ENCODE measurements at places on chromosomes 12 and 14.

DNA sequence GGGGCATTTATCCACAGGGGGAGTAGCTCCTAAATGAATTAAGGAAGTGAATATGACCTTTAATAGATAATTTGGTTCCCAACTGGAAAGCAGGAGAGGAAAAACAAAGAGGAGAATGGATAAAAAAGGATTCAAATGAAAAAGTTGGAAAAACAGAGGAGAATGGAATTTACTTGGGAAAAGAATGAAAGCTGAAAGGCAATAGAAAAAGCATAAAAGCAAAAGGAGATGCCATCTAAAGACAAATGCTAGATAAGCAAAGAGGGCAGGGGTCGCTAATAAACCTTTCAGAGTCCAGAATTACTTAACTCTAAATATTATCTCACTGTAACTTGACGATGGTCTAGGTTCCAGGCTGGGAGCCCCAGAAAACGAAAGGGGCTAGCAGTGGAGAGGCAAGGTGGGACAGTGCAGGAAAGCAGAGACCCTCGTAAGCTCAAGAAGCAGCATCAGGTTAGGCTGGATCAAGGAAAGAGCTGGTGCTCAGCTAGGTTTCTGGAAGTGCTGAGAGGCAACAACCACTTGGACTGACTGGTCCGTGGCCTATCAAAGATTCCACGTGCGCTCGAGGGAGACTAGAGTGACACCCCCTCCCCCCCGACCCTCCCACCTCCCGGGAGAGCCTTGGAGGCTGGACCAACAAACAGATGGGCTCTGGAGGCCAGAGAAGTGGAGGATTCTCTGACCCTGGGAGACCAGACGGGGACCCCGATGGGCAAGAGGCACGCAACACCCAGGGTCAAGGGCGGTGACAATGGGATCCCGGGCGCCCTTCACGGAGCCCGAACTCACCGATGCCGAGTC, 1.2 kb downstream of the SLC2A13 start:
- DNase-seq: no peak

DNA sequence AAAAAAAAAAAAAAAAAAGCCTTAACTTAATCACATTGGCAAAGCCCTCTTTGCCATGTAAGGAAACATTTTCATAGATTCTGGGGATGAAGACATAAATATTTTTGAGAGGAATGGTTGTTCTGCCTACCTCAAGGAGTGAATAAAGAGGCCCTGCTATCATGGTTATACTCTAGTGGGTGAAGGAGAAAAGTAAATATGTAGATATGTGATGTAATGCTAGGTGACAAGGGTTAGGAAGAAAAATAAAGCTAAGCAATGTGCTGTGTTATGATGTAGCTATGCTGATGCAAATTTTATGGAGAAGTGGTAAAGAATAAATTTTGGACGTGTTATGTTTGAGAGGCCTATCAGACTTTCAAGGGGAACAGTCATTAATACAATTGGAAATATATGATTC, 80.1 kb upstream of the DUSP6 start:
- DNase-seq: no peak

DNA sequence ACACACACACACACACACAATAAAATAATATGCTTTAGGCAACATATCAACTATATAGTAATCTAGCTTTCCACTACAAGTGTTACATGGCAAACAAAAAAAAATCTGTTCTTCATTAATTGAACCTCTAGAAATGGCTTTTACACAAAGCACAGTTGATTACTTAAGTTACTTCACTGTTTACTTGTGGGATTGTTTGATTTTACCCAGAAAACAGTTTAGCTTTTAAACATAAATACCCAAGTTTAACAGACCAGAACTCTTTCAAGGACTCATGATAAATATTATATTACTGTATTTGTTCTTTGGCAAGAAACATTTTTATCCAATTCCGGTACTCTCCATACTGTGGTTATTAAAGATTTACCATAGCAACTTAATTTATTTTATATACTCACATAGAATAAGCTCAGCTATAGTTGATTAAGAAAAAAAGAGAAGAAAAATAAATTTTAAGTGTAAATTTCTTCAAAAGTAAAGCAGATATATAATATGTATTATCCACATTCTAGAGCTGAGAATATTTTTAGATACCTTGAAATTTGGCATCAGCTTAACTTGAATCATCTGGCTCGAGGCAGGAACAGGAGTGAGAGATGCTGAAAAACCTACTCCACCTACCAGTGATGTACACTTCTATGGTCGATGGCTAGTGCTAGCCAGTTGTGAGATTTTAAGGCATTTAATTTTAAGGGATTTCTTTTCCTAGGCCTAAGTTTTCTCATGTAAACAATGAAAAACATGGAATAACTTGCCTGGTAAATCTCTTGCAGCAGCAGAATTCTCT, 126.0 kb downstream of the BTG1 start:
- DNase-seq: no peak

GRCh38 chr14:23555533-23555881, 564 bp upstream of the THTPA start:
- no peak for DNase-seq

DNA sequence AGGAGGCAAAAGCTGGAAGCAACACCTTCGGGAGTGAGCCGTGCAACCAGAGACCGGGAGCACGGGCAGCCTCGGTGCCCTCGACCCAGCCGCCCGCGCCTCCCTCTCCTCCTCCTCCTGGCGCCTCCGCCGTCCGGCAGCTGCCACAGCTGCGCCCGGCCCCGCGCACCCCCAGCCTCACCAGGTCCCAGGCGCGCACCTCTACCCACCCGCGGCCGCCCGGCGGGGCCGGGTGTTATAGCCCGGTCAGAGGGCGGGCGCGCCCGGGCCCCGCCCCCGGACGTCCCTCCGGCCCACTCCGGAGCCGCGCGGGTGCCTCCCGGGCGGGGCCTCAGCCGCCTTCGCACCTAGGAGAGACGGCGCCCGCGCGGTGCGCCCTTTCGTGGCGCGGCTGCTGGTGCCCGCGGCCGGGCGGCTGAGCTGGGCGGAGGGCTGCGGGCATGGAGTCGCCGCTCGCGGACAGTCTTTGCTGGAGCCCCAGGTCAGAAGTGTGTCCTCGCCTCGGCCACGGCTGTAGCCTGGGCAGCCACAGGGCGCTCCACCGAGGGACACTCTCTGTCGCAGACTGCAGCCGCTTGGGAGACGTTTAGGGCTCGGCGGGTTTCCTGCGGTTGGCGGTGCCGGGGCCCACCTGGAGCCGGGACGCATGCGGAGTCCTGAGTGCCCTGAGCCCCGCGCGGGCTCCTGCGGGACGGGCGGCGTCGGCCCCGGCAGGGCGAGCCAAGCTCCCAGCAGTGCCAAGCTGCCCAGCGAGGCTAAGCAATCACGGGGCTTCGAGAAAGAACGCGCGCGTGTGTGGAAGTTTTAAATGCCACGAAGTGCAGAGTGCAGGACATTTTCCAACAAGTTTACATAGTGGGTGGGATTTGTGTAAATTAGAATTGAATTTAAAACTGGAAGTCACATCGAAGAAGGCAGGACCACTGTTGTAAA, at the start of gene CPM:
CPM (minus strand) TSS at position 211 of the 933 bp plus-strand sequence. CDS start 334 bp downstream, outside the sequence.
- DNase-seq: no peak

- no peak for DNase-seq
These were observed 400.9 kb downstream of the SNAPC1 start for GRCh38 chr14:62162998-62163589.

- DNase-seq: no peak
These were observed 7.3 kb upstream of the RCOR1 start for GRCh38 chr14:102584871-102585869.

DNA sequence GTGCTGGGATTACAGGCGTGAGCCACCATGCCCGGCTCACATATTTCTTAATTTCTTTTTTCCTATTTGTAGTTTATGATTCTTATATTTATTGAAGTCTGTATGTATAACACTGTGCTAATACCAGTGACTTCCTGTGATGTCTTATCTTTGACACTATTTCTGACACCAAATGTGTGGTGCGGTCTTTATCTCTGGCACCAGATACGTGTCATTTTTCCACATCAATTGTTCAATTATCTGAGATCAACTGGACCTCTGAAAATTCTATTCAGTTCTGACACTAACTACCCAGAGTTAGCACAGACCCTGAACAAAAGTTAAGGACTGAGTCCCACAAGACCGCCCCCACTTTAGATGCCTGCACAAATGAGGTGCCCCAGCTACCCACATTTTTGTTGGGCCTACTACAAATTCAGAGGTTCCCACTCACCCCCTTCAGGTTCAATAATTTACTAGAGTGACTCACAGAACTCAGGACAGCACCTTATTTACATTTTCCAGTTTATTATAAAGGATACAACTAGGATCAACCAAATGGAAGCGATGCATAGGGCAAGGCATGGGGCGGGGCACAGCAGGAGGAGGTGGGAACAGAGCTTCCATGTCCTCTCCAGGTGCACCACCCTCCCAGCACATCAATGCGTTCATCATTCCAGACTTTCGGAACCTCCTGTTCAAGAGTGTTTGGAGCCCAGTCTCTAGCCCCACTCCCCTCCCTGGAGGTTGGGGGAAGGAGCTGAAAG, 11.6 kb upstream of the SRSF9 start:
- no peak for DNase-seq

- no peak for DNase-seq
These were observed 99.9 kb downstream of the TMTC3 start for GRCh38 chr12:88241862-88242570.

- DNase-seq: peak; percentile 76
These were observed 30.7 kb downstream of the P2RX4 start for GRCh38 chr12:121240484-121241101.

GRCh38 chr12:40957417-40957816, 230.7 kb upstream of the PDZRN4 start:
- DNase-seq: no peak

DNA sequence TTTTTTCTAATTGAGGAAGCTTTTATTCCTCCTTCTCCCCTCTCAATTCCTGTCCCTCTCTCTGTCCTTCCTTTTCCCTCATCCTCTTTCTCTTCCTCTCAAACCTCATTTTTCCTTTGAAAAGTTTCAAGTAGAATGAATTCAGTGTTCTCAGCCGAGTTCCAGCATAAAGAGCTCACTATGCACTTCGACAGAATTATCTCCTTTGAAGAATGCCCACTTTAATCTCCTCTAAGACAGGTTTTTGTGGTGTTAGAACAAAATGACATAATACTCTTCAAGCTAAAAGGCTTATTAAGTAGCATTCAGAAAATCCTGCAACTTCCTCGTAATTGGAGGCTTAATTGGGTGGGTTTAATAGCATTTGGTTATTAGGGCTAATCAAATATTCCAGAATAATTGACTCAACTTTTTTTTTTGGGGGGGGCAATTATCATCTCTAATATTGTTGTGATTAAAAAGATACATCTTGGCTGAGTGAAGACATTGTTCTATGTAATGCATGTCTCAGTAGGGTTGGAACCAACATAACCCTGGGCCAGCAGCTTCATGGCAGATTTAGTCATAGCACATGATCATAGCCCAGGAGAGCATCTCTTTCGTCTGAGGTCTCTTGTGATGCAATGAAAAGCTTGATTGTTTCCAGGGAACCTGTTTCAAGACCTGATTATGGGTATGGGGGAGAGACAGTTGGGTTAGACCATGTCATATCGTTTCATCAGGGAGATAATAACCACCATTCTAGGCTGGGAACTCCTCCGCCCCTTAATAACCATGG, 25.0 kb upstream of the SLC24A4 start:
- no peak for DNase-seq

- no peak for DNase-seq
These were observed 17.7 kb upstream of the SPTSSA start for GRCh38 chr14:34479694-34480093.

GRCh38 chr12:27472604-27473003, 26.1 kb downstream of the SMCO2 start:
- no peak for DNase-seq

GRCh38 chr12:122889761-122890520, 6.0 kb downstream of the VPS37B start:
- no peak for DNase-seq

DNA sequence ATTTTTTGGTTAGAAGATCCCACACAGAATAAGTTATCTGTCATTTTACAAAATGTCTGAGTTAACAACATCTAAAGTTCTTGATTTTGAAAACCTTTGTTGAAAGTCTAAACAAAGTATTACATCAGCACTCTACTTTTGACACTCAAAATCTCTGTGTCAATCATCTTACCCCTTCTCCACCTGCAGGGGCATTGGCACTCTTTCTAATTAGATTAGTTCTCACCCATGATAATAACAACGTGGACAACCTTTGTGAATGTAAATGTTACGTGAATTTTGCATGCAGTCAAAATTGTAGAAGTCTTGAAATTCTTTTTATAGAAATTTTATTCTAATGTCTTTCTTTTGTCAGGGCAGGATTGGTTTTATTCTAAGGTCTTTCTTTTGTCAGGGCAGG, 33.5 kb upstream of the PPFIA2 start:
- no peak for DNase-seq

- DNase-seq: no peak
These were observed 561.3 kb downstream of the C12orf50 start for GRCh38 chr12:87467936-87468335.

- DNase-seq: no peak
These were observed 16.4 kb upstream of the RNASE4 start for GRCh38 chr14:20667957-20668356.

DNA sequence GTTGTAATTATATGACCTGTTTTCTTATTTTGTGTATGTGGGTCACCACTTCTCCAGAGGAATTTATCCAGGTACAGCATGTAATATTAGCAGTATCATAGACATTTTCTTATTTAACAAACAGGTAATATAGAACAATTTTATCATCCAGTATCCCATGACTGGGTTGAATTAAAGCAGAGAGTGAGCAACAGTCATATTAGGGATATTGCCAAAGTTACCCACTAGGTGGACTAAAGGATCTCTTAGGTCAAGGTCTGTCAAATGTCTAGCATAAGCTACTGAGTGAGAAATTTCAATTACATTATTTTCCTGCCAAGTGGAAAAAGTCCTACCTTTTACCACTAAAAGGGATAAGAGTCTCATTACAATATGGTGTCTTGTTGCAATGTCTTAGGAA, 62.1 kb upstream of the TRIM9 start:
- no peak for DNase-seq

DNA sequence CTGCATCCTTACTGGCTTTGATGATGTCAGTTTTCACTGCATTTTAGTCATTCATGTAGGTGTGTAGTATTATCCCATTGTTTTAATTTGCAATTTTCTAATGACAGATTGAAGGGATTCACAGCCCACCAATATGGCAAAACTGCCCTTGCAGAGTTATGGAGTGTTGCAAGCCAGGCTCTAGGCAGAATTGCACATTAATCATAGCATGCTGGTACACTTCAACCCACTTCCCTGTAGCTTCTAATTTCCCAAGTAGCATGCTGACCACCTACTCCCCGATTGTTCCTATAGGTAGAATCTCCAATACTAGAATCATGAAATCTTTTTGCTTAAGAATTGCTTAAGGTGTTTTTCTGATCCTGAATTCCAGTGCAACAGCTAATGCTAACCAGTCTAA, 5.2 kb upstream of the RNASE6 start:
- no peak for DNase-seq

DNA sequence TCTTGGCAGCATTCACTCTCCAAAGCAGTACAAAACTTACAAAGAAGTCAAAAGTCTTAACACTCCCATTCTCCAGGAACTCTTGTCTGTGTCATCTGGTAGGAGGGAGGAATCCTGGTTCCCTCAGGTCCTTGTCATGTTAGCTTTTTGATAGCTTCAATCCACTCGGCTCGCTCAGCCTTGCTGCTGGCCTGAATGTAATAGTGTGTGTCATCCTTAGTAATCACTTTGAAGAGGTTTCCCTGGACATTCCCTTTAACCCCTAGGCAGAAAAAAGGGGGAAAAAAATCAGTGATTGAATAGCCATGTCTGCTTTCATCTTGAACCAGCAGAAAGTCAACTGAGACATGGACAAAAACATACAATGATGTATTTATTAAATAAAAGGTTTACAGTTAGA, 24.8 kb downstream of the PLEK2 start:
- no peak for DNase-seq

GRCh38 chr14:22657861-22658260, 13.7 kb upstream of the OR6J1 start:
- no peak for DNase-seq

- no peak for DNase-seq
These were observed 105.8 kb upstream of the SINHCAF start for GRCh38 chr12:31431721-31432240.
